ENCODE measurements at places on chromosomes 16 and 17. TPM values are rescaled to one million over a fixed set of nuclear protein-coding genes. Genes with fewer than 3 reads are reported as not detected.

DNA sequence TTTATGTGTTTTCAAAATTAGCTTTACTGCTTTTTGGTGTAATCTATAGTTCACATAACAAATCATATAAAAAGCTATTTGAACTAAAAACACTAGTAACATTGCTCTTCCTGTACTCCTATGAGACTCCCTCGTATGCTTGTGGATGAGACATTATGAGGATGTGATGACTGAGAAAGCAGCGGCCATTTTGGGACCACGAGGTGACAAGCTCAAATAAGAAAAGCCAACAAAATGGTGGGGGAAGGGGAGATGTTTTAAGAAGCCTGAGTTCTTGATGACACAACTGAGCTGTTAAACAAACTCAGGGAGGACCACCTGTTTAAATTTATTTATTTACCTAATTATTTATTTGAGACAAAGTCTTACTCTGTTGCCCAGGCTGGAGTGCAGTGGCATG, 4.5 kb downstream of the CCL18 start:
- DNase-seq = no peak

DNA sequence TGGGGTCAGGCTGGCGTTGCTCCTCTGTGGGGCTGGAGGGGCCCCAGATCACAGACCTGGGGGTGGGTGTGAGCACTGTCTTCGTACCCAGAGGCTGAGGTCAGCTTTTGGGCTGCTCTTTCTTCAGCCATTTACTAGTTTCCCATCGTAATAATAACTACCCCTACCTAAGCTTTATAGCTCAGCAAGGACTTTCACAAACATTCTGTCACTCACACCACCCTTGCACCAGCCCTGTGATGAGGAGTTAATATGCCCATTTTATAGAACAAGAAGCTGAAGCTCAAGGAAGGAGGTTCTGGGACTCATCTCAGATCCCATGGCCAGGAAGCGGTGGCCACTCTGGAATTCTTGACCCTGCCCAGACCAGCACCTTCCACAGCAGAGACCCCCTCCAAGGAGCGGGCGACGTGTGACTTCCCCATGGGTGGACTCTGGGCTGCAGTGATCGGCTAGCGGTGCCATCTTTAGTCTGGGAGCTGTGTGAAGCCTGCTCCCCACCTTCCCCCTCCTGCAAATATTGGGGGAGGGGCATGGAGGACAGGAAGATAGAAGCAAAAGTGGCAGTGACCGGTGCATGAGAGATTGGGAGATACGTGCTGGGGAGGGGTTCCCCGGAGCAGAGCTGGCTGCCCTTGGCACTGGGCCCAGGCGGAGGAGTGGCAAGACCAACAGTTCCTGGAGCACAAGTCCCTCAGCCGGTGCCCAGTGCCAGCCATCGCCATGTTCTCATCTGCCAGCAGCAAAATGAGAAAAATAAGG, 81.8 kb upstream of the TOB1 start:
- no peak for DNase-seq

DNA sequence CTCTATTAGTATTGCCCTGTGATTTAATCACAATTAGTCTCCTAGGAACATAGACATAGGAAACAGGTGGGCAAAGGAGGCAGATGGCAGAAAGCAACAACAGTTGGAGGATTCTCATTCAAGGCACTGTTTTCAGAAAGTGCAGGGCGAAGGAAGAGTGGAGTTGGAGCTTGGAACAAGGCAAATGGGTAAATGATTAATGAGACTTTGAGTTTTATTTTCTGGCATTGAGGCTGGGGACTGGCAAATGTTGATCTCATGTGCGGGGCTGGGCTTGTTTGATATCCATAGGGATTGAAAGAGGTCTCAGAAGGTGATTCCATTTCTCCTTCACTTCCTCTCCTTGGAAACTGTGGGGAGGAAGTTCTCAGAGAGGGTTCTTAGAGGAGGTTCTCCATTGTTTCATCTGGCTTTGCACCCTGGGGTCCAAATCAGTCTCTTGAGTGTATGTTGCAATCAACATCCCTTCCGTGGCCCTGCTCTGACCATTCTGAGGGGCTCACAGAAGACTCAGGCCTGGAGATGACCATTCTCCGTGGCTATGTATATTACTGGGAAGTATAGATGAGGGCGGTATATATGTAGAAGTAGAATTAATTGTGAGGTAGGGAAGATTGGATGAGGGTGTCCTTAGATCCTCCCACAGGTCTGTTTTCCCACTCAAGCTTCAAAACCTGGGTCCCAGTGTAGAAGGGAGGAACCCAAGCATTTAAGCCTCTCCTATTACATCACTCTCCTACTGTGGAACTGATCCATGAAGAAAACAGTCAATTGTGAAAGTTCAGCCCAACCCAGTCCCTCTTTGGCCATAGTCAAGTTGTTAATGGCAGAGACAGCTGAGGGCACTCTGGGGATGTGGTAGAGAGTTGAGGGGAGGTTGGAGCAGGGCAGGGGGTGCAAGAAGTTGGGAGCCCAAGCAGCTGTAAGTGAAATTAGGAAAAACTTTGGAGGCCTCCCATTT, 36.5 kb upstream of the SRSF1 start:
- no peak for DNase-seq

- peak; percentile 99 for DNase-seq
These were observed 10.5 kb upstream of the TIMP2 start for GRCh38 chr17:78935419-78936323.

GRCh38 chr17:64387545-64388171, 3.0 kb downstream of the PECAM1 start:
- no peak for DNase-seq

DNA sequence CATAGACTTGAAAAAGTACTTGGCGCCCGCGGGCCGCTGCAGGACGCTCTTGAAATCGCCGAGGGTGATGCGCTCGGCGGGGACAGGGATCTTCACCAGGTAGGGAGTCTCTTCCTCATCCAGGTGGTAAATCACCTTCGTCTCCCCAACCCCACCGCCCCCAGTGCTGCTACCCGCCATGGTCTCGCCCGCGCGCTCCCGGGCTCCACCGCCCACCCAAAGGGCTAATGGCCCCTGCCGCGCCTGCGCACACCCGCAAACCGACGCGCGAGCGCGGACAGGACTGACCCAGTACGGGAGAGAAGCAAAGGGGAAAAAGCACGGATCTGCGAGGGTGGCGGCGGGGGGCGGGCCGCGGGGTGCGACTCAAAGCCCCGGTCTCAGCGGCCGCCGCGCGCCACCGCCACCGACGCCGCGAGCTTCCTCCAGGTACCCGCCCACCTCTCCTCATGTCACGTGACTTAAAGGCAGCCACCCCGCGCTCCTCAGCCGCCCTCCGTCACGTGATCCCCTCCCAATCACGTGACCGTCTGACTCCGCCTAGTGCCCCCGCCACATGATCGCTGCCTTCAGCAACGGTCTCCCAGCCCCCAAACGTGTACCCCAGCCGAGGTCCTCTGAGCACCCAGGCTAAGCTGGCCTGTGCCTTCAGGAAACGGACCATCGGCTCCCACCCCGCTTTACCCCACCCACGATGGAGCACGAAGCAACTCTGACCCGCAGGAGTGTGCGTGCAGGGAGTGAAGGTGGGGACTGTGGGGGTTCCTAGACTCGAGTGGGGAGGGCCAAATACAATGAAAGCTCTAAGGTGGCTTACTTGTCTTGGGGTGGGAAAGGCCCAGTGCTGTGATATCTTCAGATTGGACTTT, at the start of gene DVL2:
Gene DVL2, minus strand, starts transcription at position 435 of the 869 bp plus-strand sequence. Its CDS starts 255 bp downstream, at position 180.
- DNase-seq = peak; percentile 98

- DNase-seq = no peak
These were observed 24.6 kb downstream of the CMIP start for GRCh38 chr16:81469183-81469677.

- DNase-seq = no peak
These were observed 13.5 kb downstream of the ADORA2B start for GRCh38 chr17:15958484-15958854.

- no peak for DNase-seq
These were observed 210.0 kb upstream of the DYNLRB2 start for GRCh38 chr16:80330803-80331202.

- no peak for DNase-seq
These were observed 29.7 kb downstream of the LDHD start for GRCh38 chr16:75086688-75087374.

DNA sequence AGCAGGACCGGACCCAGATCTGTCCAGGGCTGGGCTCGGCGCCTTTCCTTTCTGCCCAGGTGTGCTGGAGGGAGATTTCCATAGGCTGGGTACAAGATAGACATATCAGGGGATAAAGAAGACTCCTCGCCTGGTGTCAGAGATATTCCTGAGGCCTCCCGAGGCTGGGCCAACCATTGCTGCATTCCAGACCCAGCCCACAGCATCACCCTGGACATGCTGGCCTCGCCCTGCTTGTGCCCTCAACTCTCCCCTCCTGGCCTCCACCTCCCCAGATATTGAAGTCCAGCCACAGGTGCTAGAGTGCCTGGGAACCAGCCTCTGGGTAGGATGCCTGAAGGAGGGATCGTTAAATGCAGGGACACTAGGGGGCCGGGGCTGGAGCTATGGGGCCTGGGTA, 2.1 kb downstream of the CD300LG start:
- DNase-seq = no peak

DNA sequence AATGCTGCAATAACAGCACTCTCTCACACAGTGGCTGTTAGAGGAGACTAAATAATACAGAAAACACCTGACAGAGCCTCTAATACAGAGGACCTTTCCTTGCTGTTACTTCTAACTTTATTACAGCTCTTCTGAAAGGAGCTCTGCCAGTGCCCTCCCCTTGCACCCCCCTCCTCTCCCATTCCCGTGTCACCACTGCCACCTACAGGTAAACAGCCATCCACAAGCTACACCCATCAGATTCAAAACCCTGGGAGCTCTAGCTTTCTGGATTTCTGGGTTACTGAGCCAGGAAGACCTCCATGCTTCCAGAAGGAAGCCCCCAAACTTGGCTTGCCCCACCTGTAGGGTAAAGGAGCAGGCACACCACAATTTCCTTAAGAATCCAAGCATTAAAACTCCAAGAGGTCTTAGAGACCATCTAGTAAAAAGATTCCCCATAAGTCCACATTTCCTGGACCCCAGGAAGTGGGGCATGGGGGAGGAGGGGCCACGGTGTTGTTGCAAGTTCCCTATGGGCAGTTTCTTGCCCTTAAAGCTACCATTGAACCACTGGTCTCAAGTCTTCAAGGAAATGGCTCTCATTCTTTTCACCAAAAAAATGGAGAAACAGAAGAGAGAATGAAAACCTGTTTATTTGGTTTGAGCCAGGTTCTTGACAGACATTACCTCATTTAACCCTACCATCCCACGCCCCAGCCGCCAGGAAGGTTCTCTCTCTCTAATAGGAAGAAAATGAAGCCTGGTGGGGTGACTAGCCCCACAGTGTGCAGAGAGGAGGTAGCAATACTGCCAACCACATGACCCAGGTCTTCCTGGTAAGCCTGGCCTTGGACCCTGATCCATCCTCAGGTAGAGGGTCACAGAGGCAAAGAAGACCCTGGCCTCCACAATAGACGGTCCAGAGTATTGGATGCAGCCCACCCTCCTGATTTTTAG, 52.8 kb downstream of the TOM1L2 start:
- peak; percentile 80 for DNase-seq

DNA sequence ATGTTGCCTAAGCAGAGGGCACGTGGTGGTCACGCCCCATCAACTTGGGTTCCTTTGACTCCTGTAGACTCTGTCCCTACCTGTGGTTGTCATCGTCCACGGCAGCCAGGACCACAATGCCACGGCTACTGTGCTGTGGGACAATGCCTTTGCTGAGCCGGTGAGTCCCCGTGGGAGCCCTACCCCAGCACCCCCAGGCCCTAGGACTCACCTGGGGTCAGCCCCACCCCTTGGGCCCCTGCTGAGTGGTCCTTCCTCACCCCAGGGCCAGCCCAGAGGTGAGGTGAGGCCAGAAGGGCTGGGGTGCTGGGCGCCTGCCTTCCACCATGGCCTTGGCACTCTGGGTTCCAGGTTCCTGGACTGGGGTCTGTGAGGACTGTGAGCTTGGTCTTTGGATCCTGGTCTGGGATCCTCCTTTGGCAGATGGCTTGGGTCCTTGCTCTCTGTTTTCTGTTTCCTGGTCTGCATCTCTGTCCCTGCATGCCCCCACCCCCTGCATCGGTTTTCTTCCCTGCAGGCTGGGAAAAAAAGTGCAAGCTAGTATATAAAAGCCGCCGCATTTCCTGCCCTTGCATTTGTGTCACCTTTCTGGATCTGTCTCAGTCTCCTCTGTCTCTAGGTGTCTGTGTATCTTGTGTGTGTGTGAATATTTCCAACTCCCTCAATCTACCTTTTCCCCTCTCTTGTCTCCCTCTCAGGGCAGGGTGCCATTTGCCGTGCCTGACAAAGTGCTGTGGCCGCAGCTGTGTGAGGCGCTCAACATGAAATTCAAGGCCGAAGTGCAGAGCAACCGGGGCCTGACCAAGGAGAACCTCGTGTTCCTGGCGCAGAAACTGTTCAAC, 17.5 kb downstream of the STAT5A start:
- no peak for DNase-seq

GRCh38 chr16:56306690-56307533, 115.6 kb downstream of the GNAO1 start:
- no peak for DNase-seq

DNA sequence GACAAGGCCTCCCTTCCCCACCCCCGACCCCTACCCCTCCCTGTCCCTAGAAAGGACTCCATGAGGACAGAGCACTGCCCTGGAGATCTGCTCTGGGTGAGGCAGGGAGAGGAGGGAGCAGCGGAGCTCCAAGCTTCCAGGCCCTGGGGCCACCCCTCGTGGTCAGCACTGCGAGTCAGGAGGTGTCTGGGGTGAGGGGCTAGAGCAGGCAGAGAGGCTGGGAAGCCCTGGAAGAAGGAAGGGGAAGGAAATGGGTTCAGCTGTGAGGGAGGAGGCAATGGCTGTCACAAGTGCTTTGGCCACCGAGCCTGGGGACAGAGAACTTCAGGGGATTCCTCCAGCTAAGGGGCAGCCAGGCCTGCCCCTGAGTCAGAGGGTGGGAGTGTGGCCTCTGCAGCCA, 28.2 kb upstream of the DNAI2 start:
- DNase-seq = no peak

DNA sequence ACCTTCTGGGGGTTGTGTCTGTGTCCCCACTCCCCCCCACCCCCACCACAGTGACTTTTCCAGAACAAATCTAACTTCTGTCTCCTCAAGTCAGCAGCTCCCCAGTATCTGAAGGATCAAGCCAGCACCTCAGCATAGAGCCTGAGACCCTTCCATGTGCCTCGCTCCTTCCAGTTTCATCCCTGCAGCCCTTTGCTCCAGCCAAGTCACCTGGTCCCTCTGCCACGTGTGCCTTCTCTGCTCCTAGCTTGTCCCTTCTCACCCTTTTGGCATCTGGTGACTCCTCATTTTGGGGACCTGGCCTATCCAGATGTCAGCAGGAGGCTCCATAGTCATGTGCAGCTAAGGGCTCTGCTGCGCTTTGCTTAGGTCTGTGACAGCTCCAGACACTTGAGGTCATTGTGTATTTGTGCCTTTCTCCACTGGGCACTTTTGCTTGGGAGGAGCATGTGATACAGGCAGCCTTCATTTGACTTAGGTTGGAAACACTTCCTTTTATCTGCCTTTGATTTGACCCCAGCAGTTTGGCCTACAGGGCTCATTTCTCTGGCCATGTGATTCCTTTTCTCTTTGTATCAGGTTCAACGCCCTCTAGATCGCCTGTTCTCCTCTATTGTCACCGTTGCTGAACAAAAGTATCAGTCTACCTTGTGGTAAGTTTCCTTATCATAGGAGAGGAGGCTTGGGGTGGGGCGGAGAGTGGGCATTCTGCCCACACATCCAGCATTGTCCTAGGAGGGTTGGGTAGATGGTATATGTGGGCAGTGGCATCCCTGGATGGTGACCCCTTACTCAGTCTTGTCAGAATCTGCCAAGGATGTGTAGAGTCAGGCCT, 7.1 kb upstream of the NFATC3 start:
- DNase-seq = no peak

The HAP1 gene
- not detected for polyA plus RNA-seq

The GCGR gene
- polyA plus RNA-seq = not detected

The LPO gene
- polyA plus RNA-seq = 0.11 TPM

The SCNN1G gene
- not detected for polyA plus RNA-seq

The WSB1 gene
- polyA plus RNA-seq = 116 TPM

The CDRT15 gene
- polyA plus RNA-seq = not detected

The FOXN1 gene
- not detected for polyA plus RNA-seq

The RSPRY1 gene
- 43.9 TPM for polyA plus RNA-seq

The PRR29 gene
- 0.47 TPM for polyA plus RNA-seq

Measured in GM23248 (cell line).